Smooth muscle cell of the brain vasculature (primary cell): ENCODE measurements at places on chromosomes 12 and 14.

DNA sequence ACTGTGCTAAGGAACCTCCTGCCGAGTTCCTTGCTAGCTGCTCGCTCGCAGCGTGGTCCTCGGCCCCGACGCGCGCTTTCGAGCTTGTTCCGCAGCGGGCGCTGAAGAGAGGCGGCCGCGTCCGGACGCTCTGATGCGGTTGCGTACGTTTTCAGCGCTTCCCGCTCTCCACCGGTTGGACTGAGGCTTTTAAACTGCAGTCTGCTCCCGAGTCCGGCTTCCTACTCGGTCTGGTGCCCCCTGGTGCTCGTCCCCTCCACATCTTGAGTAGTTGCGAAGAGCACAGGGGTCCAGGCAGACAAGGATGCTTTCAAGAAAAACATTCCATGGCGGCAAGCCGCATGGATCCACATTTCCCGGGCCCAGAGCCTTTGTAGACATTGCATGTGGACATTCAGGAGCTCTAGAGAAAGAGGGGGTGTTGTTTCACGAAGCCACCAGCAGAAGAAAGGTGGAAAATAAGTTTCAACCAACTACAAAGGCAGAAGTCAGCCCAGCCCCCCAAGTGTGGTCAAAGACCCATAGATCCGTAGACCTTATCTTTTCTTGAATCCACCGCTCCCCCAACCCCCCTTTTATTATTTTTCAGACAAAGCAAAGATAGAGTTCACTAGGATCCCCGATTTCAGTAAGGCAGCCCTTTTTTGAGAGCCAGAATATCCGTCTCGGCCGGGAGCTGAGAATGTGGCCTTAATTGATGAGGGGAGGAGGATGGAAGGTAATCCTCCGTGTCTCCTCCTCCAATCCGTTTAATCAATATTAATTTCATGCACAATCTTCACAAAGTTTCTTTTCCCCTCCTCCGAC is 984 bp upstream of the WNK1 start:
- peak; percentile 94 for DNase-seq

- no peak for DNase-seq
Measured at GRCh38 chr12:39830852-39831520, 211.4 kb upstream of the ABCD2 start.

DNA sequence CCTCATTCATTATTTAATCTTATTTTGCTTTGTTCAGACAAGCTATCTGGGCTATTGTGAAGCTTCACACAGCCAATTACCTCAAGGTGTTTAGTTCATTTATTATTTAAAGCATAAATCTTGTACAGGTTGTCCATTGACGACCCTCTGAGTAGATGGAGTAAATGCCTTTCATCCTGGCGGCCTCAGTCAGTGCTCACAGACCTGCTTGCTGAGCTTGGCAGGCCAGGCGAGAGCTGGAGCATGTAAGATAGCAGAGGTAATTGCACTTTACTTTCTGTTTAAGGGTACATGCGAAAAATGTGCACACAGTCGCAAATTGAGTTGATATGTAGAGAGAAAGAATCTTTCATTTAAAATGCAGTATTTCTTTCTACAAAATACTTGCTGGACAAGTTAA is 224.4 kb downstream of the NPAS3 start:
- DNase-seq, result no peak

- no peak for DNase-seq
Measured at GRCh38 chr12:14975457-14975856, 2.6 kb downstream of the PDE6H start.

DNA sequence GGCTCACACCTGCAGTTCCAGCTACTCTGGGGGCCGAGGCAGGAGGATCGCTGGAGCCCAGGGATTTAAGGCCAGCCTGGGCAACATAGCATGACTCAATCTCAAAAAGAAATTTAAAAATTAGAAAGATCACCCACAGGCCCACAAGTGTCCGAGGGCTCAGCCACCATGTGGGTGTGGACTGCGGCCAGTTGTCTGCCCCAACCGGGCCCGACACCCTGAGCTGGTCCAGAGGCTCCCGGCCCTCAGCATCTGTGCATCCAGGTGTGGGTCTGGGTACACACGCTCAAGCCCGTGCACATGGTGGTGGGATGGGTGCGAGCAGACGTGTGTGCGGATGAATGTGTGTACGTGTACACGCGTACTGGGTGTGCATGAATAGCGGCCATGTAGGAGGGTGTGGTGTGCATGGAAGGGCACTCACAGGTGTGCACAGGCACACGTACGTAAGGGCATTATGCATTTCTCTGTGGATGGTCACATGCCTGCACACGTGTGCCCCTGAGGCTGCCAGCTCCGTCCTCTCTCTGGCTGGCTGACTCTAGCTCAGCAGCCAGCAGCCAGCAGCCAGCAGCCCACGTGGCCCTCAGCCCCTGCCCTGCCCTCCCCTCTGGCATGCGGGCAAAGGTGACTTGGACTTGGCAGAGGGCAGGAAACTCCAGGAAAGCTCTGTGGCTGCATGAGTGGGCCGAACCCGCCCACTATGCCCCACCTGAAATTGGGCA is 23.3 kb upstream of the NUDT14 start:
- DNase-seq, result no peak

DNA sequence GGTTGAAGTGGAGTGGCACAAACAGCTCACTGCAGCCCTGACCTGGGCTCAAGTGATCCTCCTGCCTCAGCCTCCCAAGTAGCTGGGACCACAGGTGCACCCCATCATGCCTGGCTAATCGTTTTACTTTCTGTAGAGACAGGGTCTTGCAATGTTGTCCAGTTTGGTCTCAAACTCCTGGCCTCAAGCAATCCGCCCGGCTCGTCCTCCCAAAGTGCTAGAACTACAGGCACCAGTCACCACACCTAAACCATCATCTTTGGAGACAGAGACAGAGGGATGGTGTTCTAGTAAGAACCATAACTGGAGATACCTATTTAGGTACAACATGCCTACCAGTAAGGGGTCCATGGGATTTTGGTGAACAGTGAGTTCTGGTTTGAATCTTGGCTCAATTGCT is 2.5 kb upstream of the DDX23 start:
- no peak for DNase-seq

DNA sequence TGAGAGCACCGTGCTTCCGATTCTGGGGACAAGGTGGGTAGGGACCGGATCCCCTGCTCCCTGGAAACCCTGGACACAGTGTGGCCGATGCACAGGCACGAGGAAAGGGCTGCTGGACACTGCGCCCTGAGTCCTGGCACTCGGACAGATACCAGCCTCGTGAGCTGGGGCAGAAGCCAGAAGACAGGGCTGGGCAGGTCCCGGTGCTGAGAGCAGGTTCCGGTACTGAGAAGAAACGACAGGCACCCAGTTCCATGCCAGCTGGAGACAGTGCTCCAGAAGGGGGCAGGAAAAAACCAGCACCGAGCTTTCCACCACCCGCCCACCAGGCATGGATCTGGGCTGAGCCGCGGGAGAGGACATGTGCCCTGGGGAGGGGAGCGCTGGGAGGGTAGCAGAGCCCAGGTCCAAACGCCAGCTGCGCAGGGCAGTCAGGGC is 6.5 kb downstream of the XRCC3 start:
- DNase-seq, result no peak

DNA sequence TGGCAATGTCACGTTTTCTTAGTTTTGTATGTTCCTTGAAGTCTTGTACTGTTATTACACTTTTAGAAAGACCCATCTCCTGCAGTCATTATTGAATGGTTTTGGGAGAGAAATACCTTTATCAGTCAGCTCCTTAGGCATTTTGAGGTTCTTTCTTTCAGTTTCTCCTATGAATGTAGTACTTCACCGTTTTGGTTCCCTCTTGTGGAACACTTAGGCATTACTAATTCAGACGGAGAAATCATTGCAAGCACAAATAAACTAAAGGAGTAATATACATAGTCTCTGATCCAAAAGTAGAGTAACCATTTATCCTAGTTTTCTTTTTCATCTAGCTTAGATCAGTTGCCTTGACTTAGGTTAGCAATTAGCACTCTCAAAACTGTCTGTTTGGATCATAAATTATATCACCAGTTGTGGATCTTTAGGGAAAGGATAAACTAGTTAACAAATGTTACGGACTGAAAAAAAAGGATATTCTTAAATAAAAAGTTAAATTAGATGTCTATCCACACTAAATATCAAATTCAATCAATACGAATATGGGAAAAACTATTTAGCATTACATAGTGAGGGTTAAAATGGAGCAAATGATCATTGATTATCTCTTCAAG is 1538.3 kb upstream of the SEL1L start:
- DNase-seq, result no peak

DNA sequence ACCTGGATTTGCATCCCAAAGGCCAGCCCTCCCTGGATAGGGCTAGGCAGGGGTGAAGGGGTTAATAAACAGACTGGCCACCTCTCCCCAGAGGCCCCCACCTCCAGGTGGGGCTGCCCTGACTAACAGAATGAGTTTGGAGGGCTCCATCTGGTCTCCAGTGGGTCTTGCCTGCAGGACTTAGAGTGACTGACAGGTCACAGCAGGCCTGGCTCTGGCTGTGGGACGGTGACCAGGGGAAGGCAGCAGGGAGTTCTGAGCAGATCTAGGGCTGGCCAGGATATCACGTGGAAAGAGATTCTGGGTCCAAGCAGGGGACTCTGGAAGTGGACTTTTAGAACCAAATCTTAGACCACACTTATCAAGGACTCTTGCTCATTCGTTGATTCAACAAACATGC is 40.9 kb upstream of the LHX5 start:
- DNase-seq, result no peak

DNA sequence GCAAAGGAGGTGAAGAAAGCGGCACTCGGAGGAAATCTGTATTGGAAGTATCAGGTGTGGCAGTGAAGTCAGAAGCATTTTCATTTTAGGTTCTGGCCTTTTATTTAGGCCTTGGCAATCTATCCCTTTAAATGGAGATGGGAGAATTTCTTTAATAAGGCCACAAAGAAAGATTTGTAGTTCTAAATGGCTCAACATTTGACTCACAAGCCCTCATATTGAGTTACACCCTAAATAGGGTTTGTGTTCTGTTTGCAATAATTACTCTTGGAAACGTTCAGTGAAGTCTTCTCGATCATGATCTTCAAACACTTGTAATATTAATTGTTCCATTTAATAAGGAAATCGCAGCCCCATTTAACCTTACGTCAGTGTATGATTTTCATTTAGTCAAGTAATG is 25.3 kb upstream of the TMEM260 start:
- no peak for DNase-seq

GRCh38 chr14:41868396-41868795 is 261.7 kb downstream of the LRFN5 start:
- no peak for DNase-seq

- DNase-seq, result no peak
Measured at GRCh38 chr14:103133210-103134140, 10.2 kb downstream of the TNFAIP2 start.

- no peak for DNase-seq
Measured at GRCh38 chr12:39798429-39798828, 178.8 kb upstream of the ABCD2 start.

- no peak for DNase-seq
Measured at GRCh38 chr14:20489093-20489994, 16.0 kb upstream of the RNASE10 start.

GRCh38 chr12:38850461-38850860 is 54.9 kb downstream of the CPNE8 start:
- no peak for DNase-seq

GRCh38 chr14:100305324-100306100 is 732 bp downstream of the SLC25A29 start:
- DNase-seq, result no peak

DNA sequence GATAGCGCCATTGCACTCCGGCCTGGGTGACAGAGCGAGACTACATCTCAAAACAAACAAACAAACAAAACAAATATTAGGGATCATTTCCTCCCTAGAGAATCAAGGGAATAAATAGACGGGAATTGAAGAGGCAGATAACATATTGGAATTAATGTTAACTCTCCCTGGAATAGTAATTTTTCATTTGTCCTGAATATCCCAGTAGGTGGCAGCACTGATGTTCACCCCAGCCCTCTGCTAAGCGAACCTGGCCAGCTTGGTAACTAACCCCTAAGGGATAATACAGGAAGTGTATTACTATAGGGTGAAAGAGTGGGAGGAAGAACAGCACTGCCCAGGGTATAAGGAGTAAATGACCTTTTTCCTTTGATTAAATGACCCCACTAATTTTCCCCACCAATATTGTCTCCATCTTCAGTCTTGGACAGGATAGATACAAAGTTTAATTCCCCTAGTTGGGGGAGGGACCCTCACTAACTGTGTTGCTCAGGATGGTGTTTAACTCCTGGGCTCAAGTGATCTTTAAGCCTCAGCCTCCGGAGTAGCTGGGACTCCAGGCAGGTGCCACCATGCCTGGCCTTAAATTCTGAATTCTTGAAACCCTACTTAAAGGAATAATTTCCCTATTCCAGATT is 40.5 kb downstream of the SLC2A14 start:
- DNase-seq, result peak; percentile 18

DNA sequence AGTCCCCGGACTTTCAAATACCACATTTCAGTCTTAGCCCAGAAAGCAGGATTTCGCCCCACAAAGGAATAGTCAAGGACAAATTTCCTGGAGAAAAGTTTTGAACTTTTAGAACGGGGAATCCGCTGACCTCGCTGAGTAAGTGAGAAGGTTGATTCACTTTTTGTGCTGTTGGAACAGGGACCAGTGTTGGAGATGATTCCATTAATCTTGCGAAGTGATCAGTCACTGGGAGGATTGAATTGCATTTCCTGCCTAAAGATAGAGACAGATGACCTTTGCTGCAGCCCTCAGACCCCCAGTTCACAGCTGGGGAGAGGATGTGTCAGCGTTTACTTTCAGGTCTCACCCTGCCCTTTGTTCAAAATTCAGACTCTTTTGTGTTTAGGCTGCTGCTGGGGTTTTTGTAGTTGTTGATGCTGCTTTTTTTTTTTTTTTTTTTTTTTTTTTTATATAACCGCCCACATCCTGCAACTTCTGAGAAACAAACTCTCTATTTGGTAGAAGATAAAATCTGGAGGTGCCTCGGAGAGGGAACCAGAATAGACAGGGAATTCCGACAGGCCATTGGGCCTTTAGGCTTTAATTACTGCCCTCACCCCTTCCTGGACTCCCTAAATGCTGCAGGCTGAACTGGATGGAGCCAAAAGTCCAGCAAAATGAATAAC is 9.8 kb upstream of the KDM2B start:
- no peak for DNase-seq

DNA sequence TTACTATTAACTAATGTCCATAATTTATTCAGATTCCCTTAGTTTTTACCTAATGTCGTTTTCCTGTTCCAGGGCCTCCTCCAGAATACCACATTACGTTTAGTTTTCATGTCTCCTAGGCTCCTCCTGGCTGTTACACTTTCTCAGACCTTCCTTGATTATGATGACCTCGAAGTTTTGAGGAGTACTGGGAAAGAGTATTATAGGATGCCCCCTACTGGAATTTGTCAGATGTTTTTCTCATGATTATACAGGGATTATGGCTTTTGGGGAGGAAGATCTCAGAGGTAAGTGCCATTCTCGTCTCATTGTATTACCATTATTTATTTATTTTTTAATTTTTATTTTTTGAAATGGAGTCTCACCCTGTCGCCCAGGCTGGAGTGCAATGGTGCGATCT is 17.7 kb upstream of the C1S start:
- DNase-seq, result no peak
